ENCODE measurements at places on chromosomes 4 and X.

DNA sequence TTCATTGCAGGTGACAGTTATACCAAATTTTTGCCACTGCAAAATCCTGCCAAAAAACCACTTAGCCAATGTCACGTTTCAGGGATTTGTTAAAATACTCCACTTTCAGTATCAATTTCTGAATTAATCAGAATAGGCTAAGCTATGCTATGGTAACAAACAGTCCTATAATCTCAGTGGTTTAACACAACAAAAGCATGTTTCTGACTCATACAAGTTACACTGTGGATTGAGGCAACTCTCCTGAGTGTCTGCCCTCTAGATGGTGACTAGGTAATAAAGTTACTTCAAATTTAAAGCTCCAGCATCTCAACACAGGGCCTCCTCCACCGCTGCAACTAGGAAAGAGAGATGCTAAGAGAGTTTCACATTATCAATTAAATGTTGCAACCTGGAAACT is 23.0 kb upstream of the RADX start:
- no peak for DNase-seq

- DNase-seq, result no peak
These were observed 58.8 kb downstream of the FIP1L1 start for GRCh38 chr4:53436251-53436650.

DNA sequence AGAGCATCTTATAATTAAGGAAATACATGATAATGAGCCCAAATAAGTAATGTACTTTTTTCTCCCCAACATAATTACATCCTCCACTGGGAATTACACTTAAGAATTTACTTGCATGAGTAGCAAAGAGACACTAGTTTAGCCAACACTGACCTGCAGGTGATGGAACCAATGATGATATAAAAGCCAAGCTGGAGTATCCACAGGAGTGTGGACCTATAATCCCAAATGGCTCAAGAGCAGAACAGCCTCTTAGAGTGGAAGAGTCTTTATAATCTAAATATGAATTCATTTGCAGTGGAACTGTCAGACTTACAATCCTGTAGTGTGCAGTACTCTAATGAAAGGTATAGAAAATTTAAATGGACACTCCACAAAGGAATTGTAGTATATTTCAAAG is 22.2 kb downstream of the WDR19 start:
- no peak for DNase-seq

DNA sequence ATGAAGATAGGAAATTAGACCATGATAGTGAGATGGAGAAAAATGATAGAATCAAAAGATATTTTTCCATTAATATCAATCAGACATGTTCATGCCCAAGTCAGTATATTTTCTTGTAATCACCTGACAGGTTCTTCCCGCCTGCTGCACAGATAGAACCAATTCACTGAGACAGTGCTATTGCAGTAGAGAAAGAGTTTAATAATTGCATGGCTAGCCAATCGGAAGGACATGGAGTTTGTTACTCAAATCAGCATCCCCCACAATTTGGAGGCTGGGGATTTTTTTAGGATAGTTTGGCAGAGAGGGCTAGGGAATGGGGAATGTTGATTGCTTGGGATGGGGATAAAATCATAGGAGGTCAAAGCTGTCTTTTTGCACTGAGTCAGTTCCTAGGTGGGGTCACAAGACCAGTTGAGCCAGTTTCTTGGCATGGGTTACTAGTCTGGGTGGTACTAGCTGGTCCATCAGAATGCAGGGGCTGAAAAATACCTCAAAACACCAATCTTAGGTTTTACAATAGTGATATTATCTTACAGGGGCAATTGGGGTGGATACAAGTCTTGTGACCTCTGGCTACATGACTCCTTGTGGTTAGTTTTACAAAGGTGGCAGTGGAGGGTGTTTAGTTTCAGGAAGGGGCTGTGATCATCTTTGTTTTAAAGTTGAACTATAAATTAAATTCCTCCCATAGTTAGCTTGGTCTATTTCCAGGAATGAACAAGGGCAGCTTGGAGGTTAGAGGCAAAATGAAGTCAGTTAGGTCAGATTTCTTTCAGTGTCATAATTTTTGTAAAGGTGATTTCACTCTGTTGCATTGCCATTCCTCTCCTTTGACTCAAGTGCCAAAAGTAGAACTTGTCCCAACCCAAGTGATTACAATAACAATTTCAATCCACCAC is 100.3 kb upstream of the PDE5A start:
- no peak for DNase-seq

DNA sequence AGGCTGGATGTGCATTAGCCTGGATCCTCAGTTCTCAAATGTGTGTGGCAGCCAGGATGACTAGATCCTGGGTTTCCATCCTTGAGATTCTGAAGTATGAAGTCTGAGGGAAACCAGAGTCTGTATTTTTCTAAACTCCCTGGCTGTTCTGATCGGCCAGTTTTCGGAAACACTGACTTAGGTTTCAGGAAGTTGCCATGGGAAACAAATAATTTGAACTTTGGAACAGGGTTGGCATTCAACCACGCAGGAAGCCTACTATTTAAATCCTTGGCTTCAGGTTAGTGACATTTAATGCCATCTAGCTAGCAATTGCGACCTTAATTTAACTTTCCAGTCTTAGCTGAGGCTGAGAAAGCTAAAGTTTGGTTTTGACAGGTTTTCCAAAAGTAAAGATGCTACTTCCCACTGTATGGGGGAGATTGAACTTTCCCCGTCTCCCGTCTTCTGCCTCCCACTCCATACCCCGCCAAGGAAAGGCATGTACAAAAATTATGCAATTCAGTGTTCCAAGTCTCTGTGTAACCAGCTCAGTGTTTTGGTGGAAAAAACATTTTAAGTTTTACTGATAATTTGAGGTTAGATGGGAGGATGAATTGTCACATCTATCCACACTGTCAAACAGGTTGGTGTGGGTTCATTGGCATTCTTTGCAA is 67.6 kb downstream of the PDGFRA start:
- DNase-seq, result no peak

GRCh38 chr4:13891544-13891939 is 264.0 kb upstream of the BOD1L1 start:
- DNase-seq, result no peak

DNA sequence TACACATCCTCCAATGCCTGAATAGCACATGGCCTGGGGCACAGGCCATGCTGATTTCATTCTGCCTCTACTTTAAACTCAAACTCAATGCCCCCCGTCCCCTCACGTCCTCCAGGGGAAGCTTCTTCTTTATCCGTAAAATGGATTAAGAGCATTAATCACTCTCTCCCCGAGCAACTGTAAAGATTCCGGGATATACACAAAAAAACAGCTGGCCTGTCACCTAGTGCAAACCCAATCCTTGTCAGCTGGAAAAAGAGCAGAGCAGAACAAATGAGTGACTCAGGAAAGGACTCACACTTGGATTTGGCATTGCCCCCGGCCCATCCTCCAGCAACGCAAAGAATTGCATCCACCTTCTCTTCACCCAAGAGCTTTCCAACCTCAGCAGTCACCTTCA is 7.8 kb downstream of the QDPR start:
- DNase-seq, result no peak

- DNase-seq, result no peak
These were observed 775.9 kb downstream of the CENPC start for GRCh38 chr4:66769441-66769840.

GRCh38 chr4:103425406-103425805 is 227.3 kb upstream of the CENPE start:
- no peak for DNase-seq

DNA sequence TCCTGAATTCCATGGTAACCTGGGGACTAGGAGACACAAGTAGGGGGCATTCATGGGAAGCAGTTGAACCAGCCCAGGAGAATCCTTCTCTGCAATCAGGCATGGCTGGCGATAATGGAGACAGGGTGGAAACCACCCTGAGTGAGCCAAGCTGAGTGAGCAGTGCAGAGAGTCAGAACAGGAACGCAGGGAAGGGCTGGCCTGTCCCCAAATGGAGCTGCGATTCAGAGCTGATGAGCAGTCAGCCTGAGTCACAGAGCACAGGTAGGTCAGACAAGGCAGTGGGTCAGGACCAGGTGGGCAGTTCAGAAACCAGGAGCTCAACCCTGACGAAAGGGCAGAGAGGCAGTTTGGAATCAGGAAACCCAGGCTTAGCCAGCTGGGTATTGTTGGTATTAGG is 129.0 kb downstream of the BTC start:
- DNase-seq, result no peak

DNA sequence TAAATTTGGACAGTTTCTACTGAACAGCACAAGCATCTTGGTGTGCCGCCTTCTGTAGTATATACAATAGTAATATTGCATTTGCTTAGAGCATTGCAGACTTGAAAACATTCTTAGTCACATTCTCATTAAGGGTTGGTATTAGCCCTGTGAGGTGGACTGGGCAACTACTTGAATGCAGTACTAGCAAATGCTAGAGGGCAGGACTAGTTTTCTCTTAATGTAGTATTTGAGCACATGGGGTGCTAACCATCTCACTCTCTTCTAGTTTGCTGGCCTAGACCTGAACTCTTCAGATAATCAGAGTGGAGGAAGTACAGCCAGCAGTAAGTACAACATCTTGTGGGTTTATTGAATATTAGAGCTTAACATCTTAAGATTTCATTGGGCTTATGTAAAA is 3.2 kb downstream of the DDX3X start:
- DNase-seq, result no peak

DNA sequence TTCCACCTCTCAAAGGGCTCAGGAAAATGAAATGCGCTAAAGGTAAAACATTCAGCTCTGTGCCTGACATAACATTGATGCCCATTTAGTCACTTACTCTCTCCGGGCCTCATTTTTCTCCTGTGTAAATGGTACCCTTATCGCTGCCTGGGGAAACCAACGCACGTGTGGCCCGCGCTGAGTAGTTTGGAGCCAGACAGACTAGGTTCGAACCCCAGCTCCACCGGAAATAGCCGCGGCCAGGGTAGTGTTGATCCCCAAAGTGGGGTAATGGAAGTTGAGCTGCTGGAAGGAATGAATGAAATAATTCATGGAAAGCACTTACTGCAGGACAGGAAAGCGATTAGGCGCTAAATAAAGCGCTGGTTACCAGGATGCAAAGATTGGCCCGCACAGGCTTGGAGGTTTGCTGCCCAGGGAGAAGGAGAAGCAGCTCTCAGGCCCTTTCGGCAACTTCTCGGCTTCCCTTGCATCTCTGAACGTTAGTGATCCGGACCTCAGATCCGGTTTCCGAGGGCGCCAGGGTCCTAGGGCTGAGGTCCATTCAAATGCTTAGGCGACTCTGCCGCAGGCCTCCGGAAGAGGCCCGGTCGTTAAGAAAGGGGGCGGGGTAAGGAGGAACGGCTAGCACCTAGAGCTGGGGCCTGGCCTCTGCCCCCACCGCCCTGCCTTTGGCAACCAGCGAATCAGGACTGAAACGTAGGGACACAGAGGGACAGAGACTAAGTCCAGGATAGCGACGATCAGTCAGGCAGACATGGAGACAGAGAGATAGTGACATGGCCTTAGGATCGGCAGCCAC is 13.3 kb downstream of the NKX3-2 start:
- DNase-seq, result no peak

- DNase-seq, result no peak
These were observed 175.8 kb downstream of the GC start for GRCh38 chr4:71607780-71608677.

DNA sequence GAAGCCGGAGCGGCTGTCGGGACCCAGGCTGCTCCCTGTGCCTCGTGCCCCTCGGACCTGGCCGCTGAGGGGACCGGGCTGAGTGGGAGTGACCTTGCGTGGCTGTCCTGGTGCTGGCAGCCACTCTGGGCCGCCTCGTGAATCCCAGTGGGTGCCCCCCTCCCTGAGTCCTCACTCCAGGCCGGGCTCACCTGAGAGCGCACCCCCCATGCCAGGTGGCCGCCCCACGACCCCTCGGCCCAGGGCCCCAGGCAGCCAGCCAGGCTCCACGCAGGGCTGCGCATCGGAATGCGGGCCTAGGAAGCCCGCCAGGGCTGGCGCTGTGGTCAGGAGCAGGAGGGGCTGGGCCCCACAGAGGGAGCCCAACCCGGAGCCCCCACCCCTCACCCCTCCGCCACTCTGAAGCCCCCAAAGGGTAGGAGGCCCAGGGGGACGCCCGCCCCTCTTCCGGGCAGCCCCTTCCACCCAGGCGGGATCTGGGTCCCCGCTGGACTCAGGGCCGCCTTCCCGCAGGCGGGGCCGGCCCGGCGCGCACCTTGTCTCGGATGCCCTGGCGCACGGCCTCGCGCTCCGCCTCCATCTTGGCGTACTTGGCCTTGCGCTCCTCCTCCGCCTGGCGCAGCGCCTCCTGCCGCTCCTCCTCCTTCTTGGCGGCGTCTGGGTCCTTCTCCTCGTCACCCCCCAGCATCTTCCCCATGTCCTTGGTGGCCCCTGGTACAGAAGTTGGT is 33.9 kb downstream of the CPLX1 start:
- no peak for DNase-seq

DNA sequence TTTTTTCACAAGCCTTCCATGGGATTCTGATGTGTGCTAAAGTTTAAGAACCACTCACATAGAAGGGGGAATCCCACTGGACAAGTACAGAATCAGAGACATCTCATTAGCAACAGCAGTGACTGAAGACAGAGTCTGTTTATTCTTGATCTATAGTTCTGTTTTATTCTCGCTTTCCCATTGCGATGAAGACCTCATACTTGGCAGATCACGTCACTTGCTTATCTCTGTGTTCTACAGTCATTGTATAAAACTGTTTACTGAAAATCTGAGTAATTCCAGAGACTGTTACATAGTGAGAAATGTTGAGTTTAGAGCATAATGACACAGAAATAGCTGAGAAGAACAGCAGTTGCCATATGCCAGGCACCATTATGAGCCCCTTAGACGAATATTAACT is 185.5 kb downstream of the PTTG2 start:
- no peak for DNase-seq

DNA sequence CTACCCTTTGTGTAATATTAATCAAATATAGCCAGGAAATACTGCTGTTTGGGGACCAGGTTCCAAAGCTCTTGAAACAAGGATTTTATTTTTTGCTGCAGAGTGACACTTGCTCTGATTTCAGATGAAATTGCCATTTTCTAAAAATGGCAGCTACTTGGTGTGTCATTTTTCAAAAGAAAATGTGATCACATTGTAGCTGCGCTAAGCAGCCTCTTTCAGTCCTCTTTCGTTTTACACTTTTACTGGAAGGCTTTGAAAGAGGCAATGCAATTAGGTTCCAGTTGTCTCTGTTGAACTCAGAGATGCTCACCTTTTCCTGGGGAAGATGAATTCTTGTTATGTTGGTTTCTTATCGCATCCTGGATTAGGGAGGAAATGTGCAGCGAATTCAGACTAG is 85.1 kb downstream of the CT47B1 start:
- no peak for DNase-seq

Measured in aorta (tissue), 5 donors.